Chondrocyte (in vitro differentiated cells): ENCODE measurements at places on chromosomes 11 and 22. TPM values are rescaled to one million over a fixed set of nuclear protein-coding genes. Genes with fewer than 3 reads are reported as not detected.
A peak's percentile ranks its signal among the peaks of the same experiment; 100 is the strongest.

The CABP4 gene
- not detected in 3 replicates for total RNA-seq

DNA sequence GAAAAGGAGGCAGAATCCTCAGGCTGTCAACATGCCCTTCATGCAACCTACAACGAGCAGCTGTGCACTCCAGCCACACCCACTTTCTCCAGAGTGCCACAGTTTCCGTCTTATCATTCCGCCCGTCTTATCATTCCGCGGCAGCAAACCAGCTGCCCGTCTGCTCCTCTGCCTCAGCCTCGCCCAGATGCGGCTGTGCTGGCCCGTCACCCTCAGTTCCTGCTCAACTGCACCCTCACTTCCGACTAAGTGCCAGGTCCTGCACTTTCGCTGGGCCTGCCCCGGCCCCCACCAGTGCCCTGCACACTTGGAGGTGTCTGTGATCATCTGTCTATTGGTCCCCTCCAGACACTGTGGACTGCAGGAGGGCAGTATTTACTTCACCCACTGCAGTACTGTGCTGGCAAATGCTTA, 43.7 kb downstream of the MICAL3 start:
- H3K4me1 ChIP-seq, result peaks cover 45% of the 10 kb centered on the region
- H3K27me3 ChIP-seq, result no peaks in the 10 kb centered on the region
- peak overlapping the region; percentile 69 for H3K27ac ChIP-seq
- no peak for DNase-seq

DNA sequence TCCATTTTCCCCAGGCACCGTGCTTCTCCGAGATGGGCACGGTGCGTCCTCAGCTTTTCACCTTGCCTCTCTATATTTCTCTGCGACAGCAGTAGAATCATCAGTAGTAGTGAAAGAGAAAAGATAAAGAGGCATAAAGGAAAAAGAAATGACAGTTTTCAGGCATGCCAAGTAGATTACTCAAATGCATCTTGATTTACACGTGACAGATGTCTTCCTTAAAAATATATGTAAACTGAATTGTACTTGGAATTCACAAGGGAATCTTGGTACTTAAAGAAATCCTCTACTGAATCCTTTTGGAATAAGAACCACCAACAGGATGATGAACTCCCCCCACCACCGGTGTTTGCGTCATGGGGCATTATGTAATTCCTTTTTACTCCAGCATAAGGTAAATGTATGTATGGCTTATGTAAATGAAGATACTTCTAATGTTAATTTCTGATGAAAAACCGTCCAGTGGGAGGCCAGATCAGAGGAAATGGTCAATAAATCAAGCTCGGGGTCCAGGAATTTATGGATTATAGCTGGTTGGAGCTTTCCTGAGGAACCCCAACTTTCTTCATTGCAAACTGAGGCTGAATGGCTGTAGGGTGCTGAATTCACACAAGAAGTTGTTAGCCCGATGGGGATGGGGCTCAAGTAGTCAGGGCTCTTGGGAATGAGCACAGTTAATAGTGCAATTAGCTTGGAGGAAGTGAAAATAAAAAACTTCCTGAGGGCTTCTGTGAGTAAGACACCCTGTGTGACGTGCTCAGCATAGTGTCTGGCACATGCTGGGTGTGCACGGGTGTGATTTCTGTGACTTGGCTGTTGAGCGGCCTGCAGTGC, 630.4 kb downstream of the OPCML start:
- H3K27ac ChIP-seq, result peak overlapping the region; percentile 39
- H3K36me3 ChIP-seq, result no peaks in the 10 kb centered on the region
- no peak for DNase-seq

DNA sequence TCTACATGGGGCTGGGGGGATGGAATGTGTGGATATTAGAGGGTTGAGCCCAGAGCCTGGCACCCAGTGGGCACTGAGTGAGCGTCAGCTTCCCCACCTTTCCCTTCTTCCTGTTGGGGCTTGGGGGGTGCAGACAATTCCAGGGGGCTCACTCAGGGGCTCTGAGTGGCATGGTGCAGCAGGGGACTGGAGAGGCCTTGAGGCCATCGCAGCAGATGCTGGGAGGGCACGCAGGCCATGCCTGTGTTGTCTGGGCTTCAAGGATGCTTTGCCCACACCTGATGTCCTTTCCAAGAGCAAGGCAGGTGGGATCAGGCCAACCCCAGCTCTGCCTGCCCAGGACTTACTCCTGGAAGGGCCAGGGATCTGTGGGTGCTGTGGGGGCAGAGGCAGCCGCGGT, 11.2 kb upstream of the TTLL12 start:
- H3K4me1 ChIP-seq, result peaks cover 27% of the 10 kb centered on the region
- H3K4me3 ChIP-seq, result no peak overlapping the region
- no peaks in the 10 kb centered on the region for H3K36me3 ChIP-seq
- H3K27me3 ChIP-seq, result no peaks in the 10 kb centered on the region
- peak; percentile 68 for DNase-seq
- H3K27ac ChIP-seq, result no peak overlapping the region

DNA sequence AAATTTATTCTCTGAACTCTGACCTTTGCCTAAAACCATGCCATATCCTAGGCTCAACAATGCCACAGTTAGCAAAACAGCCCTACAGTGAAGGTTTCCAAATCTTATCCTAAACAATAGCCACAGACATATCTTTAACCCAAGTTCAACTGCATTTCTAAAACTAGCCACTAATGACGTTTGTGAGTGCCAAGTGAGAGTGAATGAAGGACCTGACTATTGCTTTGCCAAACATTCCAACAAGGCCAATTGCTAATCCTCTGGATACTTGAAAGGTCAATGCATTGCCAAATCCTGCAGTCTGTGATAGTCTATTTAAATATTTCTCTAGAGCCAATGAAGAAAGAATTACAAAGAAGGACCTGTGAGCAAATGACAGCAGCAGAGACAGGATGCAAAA, 2.5 kb upstream of the OR4C45 start:
- no peak overlapping the region for H3K4me3 ChIP-seq
- H3K27me3 ChIP-seq, result no peaks in the 10 kb centered on the region
- no peaks in the 10 kb centered on the region for H3K4me1 ChIP-seq

DNA sequence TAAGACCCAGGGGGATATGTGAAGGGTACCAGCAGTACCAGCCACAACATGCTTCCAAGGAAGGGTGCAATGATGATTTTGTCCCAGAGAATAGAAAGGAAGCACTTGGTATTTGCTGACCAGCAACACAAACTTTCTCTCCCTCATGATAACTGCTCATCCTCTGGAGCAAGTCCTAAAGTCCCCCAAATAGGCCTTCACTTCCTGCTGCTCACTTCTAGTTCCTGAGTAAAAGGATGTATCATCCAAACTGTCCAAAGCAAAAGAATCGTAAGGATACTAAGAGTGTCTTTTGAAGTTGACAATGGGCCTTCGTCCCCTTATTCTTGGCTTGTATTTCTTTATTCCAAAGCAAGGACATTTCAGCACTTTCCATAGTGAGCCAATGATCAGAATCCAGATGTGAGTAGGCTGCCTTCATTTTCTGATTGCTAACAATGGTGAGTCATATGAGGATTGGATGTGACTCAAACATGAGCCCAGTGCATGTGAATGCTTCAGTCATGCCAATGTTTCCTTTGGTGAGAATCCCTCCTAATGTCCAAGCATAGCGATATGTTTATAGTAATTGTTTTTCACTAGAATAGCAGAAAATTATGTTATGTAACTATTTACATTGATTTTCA, 243.4 kb upstream of the POU2AF2 start:
- peaks cover 7% of the 10 kb centered on the region for H3K4me1 ChIP-seq
- no peak overlapping the region for H3K4me3 ChIP-seq
- H3K27ac ChIP-seq, result no peak overlapping the region
- no peaks in the 10 kb centered on the region for H3K36me3 ChIP-seq

The HEPHL1 gene
- not detected in 3 replicates for total RNA-seq

The CHEK2 gene
- 5.5 to 12.2 TPM (median 8.3 TPM) in 3 replicates for total RNA-seq

DNA sequence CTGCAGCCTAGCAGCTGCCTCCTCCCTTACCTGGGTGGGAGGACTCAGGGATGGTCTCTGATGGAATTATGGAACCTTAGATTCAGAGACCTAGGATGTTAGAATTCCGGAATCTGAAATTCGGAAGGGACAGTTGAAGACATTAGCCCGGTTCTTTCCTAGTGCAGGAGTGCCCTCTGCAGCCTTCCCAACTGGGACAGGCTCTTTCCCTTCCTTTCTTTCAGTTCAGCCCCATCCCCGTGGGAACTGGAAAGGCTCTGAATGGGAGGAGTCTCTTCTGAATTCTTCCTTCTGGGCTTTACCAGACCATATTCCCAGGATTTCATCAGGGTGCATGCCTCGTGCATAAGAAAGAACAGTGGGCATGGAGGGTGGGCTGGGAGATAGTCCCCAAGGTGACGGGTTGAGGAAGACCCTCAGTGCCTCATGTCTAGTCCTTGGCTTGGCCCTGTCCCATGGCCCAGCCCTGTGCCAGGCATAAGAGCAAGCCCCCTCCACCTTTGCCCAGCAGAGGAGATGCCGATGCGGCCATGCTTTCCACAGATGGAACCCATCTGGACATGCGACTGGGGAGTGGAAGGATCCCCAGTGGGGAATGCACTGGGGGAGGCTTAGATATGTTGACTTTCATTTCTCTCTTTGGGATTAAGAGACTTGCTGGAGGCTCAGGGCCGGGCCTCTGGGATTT, 14.4 kb downstream of the DNAJB13 start:
- no peaks in the 10 kb centered on the region for H3K36me3 ChIP-seq
- DNase-seq, result no peak
- no peak overlapping the region for H3K4me3 ChIP-seq
- no peaks in the 10 kb centered on the region for H3K27me3 ChIP-seq

The CCDC188 gene
- 0.36 to 5.4 TPM (median 5.3 TPM) in 3 replicates for total RNA-seq

The IFITM10 gene
- 39.8 to 159 TPM (median 41.2 TPM) in 3 replicates for total RNA-seq

DNA sequence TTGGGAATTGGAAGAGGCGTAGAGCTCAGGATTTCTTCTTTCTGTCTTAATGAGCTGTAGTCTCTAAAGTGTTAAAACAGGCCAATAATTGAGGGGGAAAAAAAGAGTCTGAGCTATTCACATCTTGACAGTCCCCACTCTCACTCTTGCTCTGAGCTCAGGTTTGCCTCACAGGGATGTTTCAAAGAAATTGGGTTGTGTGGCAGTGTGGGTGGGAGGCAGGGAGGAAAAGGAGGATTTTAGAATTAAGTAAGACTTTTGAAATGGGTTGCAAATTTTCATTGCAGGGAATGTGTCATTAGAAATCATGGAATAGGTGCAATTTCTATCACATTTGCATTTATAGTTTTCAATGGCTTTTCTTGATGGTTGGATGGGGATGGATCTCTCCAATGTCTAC, 338.8 kb upstream of the KIRREL3 start:
- no peak for DNase-seq
- peaks cover 6% of the 10 kb centered on the region for H3K27me3 ChIP-seq
- H3K4me1 ChIP-seq, result no peaks in the 10 kb centered on the region
- no peak overlapping the region for H3K4me3 ChIP-seq
- H3K36me3 ChIP-seq, result no peaks in the 10 kb centered on the region
- no peak overlapping the region for H3K27ac ChIP-seq

DNA sequence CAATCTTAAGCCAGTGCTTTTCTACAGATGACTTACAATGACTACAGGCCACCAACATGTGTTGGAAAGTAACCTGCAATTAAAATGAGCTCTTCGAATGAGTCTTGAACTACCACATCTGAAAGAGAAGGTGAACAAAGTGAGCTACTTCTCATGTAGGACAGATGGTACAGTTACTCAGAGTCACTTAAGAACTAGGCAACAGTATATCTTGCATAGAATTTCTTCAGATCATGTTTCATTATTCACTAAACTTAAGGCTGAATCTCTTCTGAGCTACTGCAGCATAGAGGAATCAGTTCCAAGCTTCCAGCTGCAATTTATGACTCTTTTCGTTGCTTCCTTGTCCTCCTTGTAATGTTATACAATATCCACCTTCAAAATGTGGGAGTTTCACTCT, 270.9 kb downstream of the TTC28 start:
- H3K4me1 ChIP-seq, result peaks cover 32% of the 10 kb centered on the region
- no peaks in the 10 kb centered on the region for H3K36me3 ChIP-seq
- no peaks in the 10 kb centered on the region for H3K27me3 ChIP-seq
- H3K4me3 ChIP-seq, result no peak overlapping the region

The RASD2 gene
- total RNA-seq, result 0.27 to 0.28 TPM in 2 of 3 replicates, not detected in the other
